ENCODE measurements at places on chromosomes 3 and 15.

- DNase-seq: no peak
Measured at GRCh38 chr15:73800662-73801345, 47.7 kb upstream of the INSYN1 start.

- DNase-seq: no peak
Measured at GRCh38 chr3:177150970-177151627, 46.2 kb downstream of the TBL1XR1 start.

- DNase-seq: no peak
Measured at GRCh38 chr15:72562878-72563277, 88.7 kb downstream of the ARIH1 start.

DNA sequence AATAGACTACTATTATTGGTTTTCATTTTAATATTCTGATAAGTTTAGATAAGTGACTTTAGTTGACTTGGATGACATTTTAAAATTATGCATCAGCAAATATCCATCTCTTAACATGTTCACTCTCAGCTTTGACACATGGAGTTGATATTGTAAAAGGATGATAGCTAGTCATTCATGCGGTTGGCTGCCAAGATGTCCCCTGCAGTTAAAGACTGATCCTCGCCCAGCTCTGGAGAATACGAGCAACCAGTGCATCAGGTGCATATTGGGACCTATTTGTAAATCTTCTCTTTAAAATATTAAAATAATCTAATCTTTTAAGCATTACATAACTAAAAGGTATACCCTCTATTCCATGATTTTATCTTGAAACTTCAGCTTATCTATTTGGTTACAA lies 41.9 kb downstream of the EPHB1 start:
- no peak for DNase-seq

GRCh38 chr15:67170143-67170925 lies 84.1 kb downstream of the AAGAB start:
- no peak for DNase-seq

DNA sequence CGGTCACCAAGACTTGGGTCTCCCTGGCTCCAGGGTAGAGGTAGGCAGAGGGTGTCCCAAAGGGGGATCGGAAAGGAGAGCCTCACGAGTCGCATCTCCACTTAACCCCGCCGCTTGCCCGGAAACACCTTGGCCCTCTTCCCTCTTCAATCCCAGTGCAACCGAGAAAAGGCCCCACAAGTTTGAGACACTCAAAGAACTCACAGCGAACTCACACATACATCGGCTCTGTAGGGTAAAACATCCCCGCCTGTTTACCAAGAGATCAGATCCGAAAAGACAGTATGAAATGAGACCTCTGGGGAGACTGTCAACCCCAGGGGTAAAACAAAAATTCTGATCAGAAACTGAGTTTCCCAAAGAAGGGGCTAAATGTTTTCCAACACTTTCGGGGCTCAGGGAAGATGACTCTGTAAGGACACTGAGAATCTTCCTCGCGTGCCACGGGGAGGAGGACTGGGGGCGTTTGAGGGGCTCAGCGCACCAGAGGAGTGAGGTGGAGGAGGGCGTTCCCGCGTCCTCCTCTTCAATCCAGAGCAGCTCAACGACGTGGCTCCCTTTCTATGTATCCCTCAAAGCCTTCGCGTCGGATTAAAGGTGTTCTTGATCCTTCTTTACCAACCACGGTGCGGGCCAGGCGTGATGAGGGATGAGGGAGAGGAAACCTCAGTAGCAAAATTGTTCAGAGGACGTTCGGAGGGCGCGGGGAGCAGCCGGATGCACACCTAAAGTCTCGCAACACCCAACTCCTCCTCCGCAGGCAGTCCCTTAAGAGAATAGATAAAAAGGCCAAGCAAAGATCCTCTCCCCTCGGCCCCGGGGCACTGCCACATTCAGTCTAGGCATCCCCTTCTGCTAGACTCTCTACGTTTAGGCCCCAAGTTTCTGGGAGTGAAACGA lies 3.7 kb downstream of the WNT5A start:
- DNase-seq: no peak

DNA sequence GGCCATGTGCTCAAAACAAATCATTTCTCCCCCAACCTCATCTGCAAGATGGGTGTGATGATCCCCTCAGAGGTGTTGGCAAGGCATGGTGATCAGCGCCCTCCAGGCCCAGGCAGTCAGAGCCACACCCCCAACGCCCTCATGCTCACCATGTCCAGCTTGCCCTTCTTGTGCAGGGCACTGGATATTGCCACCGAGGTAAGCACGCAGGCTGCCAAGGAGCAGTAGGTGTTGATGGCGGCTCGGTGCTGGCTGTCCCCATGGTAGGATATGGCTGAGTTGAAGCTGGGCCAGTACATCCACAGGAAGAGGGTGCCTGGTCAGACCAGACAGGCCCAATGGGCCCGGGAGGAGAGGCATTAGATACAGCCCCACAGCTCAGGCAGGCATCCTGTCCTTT lies 17.2 kb downstream of the RHCG start:
- no peak for DNase-seq

DNA sequence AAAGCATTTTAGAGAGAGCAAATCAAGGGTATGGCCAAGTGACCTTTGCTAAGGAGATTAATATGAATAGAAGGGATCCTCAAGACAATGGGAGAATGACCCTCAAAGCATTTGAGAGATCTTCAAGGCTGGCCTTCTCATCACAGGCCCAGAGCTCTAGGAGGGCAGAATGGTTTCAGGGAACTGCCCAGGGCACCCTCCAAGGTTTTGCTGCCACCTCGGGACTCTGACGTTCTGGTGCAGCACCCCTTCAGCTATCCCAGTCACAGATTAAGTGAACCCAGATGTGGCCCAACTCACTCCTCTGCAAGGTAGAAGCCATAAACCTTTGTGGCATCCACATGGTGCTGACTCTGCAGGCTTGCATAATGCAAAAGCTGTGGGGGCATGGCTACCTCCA lies 209.3 kb downstream of the TLE3 start:
- DNase-seq: no peak

DNA sequence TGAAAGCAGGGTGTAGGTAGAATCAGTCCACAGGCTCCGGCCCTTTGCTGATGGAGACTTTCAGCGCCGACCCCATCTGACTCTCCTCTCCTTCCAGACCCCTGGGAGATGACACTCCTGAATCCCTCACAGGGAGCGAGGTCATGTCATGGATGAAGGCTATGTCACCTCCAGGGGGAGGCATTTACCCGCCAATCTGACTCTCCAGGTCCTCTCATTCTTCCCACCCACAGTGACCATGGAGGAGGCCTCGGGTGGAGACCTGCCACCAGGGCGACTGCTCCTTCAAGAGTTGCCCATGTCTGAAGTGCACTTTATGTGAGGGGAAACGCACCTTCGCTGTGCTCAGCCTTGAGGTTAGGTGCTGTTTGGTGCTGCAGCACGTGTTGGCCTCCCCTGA lies 112.7 kb downstream of the KLF13 start:
- DNase-seq: no peak

DNA sequence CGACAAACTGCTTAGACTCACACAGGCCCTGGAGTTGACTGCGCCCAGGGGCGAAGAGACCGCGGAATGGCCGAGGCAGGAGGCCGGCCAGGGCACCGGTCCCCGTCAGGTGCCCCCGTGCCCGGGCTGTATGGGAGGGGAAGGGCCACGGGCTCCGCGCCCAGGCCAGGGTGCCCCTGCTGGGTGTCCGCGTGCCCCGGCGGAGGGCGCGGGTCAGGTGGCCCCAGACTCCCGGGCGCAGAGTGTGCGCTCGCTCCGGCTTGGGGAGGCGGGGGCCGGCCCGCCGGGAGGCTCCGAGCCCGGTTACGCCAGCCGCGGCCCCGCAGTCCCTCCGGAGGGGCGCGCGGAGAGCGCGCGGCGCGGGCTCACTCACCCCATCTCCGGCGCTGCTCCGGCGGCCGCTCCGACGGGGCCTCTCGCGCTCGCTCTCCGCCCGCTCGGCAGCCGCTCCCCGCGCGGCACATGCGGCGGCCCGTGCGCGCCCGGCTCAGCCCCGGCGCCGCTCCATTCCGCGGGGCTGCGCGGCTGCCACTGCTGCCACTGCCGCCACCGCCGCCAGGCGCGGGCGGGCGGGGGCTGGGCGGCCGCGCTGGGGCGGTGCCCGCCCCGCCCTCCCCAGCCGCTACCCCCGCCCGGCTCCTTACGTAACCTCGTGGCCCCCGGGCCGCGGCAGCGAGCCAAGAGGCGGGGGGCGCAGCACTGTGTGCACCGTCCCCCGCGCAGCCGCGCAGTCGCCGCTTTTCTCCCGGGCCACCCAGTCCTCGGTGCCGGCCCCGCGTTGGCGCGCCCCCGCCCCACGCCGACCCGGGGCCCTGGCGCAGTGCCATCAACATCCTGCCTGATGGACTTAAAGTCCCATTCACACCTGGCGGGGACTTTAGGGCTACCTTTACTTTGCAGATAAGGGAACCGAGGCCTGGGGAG lies at the start of gene HOMER2:
HOMER2 (minus strand) TSS at position 563 of the 924 bp plus-strand sequence; CDS start at position 378, 185 bp downstream.
- no peak for DNase-seq
